ENCODE measurements at places on chromosomes 7 and 10.
A peak's percentile ranks its signal among the peaks of the same experiment; 100 is the strongest.

DNA sequence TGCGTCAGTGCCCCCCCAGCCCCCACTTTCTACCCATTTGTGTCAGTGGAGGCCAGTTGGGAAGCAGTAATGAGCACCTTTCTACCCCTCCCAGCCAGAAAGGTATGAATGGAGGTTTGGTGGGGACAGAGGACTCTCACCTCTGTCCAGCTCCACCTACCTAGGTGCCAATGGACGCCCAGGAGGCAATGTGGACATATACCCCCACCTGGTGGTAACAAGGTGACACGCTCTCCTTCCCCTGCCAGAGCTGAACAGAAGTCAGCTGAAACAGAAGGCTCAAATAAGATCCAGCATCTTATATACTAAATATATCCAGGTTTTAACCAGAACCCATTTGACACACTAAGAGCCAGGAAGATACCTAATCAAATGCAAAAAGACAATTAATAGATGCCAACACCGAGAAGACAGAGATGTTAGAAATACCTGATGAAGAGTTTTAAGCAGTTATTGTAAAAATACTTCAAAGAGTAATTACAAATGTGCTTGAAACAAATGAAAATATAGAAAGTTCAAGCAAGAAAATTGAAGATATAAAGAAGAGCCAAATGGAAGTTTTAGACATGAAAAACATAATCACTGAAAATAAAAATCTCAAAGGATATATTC is 18.4 kb upstream of the SORCS3 start:
- DNase-seq: no peak

- no peak for DNase-seq
Observed at GRCh38 chr10:132192991-132193665, 6.4 kb downstream of the DPYSL4 start.

- DNase-seq: no peak
Observed at GRCh38 chr7:97842006-97842405, 30.2 kb downstream of the ASNS start.

DNA sequence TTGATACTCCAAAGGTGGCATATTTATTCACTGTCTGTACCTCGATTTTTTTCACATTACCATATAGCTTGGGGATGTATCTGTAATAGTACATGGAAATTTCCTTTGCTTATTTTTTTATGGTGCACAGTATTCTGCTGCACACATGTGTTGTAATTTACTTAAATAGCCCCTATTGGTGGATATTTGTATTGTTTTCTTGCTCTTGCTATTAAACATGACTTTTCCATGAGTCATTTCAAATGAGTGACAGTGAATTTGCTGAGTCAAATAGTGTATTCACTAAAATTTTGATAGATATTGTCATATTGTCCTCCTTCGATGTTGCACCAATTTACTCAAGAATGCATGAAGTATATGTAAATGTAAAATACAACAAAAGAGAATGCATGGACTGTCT is 122.7 kb upstream of the STEAP4 start:
- no peak for DNase-seq

- peak; percentile 14 for DNase-seq
Observed at GRCh38 chr7:38374507-38374906, 101.1 kb upstream of the TARP start.

DNA sequence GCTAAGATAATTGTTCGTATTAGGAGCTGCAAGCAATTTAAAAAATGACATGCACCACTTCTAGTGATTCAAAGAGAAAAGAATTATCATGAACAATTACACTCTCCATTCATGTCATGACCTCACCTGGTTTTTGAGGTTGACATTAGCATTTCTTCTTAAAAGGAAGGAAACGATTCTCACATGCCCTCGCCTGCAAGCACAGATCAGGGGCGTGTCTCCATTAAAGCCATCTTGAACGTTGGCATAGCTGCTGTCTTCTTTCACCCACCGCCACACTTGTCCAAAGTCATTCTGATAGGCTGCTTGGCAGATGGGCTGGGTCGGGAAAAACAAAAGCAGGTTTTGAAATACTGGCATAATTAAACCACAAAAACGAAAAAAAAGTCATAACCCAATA is 19.9 kb downstream of the ANKRD22 start:
- DNase-seq: no peak

GRCh38 chr7:95220328-95220727 is 104.0 kb downstream of the PON1 start:
- no peak for DNase-seq

DNA sequence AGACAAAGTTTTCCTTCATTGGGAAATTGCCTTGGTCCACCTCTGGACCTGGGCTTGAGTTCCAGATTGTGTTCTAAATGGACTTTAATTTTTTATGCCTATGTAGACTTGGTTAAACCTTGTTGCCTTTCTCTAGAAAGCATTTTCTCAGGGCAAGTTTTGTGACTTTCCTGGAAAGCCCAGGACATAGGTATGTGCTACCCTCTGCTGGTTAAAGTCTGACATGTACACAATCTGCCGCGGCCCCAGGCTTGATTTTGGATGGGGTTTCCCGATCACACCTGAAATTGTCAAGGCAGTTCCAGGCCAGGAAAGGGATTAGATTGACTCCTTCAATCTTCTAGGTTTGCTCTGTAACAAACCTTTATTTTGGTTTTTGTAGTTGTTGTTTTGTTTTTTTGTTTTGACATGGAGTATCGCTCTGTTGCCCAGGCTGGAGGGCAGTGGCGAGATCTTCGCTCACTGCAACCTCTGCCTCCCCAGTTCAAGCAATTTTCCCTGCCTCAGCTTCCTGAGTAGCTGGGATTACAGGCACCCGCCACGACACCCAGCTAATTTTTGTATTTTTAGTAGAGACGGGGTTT is 14.1 kb upstream of the AKR1B10 start:
- DNase-seq: peak; percentile 41

DNA sequence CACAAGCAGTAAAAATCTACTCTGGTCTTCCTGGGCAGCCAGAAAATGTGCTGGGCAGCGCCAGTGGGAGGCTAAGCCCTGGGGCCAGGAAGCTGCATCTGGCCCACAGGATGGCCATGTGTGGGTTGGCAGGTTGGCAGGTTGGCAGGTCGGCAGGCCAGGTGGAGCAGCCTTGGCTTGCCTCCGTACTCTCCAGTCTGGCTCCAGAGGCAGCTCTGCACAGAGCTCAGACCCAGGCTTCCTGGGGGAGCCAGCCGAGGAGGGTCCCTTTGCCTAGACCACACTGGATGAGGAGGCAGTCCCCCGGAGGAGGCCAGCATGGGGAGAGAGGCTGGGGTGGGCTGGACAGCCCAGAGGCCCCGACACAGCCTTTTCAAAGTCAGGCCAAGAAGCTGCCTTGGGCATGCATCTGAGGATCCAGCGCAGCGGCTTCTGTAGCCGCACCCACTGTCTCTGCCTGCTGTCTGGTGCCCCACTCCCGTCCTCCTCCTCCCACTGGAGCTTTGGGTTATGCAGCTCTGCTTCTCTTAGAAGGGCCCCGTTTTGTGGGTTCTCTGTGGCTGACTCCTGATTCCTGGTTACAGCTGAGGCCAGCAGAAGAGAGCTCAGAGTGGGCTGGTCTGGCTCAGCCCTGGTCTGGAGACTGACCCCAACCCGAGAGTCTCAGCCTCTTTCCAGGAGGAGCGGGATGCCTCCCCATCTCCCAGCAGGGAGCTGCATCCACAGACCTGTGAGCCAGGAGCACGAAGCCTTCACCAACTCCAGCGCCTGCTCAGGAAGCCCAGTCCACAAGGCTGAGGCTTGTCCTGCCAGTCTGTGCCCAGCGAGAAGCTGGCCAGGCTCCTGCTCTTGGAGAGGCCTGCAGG is 44.6 kb downstream of the CFAP46 start:
- no peak for DNase-seq

GRCh38 chr10:128471151-128471550 is 344.9 kb upstream of the MKI67 start:
- DNase-seq: no peak

DNA sequence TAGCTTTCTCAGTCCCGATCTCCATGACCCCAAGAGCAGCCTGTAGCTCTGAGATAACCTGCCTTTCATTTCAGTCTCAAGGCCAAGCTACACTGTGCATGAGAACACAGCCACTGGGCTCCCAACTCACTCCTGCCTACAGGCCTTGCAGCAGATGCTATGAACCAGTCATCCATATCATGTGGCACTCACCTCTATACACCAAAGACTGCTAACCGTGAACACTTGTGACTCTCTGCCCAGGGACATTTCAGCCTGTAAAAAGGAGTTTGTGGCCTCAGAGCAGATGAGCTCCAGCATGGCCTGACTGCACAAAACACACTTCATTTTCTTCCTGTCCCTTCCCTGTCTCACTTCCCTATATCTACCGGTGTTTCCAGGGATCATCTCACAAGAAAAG is 56.9 kb upstream of the NPY start:
- no peak for DNase-seq

- DNase-seq: peak; percentile 62
Observed at GRCh38 chr7:78020136-78020873, 221.7 kb downstream of the PHTF2 start.

GRCh38 chr7:102942181-102942866 is 29.5 kb downstream of the LRRC17 start:
- DNase-seq: no peak

- peak; percentile 49 for DNase-seq
Observed at GRCh38 chr7:1268866-1269265, 36.2 kb downstream of the UNCX start.

DNA sequence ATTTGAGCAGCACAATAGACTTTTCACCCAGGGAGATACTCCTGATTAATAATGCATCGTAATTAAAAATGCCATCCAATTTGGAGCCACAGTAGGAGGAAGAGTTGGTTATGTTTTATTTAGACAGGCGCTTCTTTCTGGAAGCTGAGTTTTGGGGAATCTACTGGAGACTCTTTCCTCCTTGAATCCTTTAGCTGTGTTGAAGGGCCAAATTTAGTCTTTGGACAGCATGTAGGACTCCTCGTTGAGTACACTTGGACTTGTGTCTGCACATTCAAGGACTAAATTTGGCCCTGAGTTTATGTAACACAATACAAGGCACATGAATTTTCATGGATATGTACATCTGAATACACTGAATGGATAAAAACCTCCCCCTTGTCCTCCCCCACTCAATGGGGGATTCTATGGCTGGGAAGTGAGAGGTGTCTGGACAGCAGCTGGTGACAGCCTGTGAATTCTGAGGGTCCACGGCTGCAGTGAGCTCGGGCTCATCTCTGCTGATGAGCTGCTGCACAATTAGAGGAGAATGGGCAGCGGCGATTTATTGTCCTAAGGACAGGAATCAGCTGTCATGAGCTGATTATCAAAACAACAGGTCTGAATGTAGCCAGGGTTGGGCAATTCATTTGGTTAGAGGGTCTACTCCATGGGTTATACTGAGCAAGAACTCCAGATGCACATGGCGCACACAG is 95.2 kb downstream of the PRTFDC1 start:
- no peak for DNase-seq

DNA sequence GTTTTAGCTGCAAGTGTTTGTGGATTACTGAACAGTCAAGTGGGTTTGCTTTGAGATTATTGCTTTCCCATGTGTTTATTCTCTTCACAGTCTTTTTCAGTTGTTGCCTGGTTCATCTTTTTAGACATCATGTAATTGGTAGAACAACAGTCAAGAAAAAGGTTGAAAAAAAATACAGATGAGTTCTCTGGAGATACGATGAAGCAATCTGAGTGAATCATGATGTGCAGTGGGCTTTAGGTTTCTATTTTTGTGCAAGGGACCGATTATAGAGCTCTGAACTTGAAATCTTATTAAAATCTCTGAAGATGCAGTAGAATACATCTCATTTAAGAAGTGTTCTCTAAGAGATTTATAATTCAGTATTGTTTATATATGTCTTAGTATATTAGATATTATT is 145.7 kb downstream of the SDK1 start:
- no peak for DNase-seq

- DNase-seq: no peak
Observed at GRCh38 chr10:18005445-18005780, 53.7 kb downstream of the SLC39A12 start.

- no peak for DNase-seq
Observed at GRCh38 chr7:66419210-66419609, 209.5 kb upstream of the KCTD7 start.

GRCh38 chr10:119365773-119366599 is 158.6 kb downstream of the GRK5 start:
- DNase-seq: no peak

GRCh38 chr7:146864644-146865043 is 748.0 kb downstream of the CNTNAP2 start:
- DNase-seq: no peak

DNA sequence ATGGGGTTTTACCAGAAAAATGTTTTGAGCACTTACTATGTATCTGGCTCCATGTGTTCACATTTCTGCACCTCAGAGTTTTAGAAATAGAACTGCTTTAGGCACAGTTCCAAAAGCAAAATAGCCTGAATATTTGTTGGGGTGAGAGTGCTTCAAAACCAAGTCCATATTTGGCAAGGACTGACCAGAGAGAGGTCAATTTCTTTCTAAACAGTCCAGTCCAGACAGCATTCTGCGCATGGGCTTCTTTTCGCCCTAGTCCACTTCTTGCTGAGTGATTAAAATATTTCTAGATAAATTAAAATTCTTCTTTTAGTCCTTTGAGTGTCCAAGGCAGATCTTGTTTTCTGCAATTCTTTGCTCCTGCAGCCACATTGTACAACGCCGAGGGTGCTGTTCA is 427.0 kb downstream of the PHTF2 start:
- DNase-seq: no peak

DNA sequence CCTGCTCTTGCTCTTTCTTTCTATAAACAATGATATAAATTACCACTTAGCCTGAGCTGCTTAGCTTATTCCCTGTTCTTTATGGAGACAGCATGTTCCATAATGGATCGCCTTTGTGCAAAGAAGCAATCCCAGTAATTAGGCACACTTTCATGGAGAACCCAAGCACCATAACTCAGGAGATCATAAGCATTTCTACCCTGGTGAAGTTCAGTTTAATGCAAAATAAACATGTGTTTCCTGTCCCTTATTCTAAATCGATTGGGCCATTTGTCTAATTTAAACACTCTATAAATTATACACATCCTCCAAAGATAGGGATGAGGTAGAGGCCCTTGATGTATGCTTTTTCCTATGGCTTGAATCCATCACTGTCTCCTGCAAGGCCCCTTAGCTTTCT is 75.8 kb upstream of the TMEM72 start:
- no peak for DNase-seq

DNA sequence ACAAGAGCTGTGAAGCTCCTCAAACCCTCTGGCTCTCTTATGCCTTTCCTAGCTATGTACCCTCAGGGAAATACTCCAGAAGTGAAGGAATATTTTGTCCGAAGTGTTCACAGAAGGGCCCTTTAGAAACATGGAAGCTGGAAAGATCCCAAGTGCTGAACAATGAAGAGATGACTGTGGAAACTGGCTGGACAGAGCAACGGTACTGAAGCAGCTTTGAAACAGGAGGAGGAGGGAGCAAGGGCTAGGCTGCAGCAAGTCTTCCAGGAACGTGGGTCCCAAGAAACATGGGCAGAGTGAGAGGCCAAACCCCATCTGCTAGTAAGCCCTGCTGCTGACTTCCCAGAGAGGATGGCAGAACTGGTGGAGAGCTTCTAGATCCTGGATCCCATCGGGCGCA is 3.0 kb upstream of the PSAP start:
- no peak for DNase-seq

All from HTR-8/SVneo (cell line).